ENCODE measurements at places on chromosomes 16 and 17. TPM values are rescaled to one million over a fixed set of nuclear protein-coding genes. Genes with fewer than 3 reads are reported as not detected.
A peak's percentile ranks its signal among the peaks of the same experiment; 100 is the strongest.

DNA sequence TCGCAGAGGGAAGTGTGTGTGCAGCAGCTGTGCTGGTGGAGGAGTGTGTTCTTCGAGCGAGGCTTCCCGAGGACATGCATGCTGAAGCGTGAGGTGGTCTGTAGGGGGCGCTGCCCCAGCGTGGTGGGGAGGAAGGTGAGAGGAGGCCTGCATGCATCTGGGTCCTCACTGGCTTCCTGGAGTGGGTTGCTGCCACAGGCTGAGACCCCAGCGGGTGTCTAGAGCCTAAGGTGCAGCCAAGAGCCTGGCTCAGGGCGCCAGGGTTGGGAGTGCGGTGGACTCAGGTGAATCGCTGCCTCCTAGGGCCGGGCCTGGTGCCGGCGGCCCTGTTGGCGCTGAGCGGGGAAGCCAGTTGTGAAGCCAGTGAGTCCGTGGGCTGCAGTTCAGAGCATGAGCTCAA lies 7.5 kb upstream of the HSD3B7 start:
- no peak for DNase-seq

DNA sequence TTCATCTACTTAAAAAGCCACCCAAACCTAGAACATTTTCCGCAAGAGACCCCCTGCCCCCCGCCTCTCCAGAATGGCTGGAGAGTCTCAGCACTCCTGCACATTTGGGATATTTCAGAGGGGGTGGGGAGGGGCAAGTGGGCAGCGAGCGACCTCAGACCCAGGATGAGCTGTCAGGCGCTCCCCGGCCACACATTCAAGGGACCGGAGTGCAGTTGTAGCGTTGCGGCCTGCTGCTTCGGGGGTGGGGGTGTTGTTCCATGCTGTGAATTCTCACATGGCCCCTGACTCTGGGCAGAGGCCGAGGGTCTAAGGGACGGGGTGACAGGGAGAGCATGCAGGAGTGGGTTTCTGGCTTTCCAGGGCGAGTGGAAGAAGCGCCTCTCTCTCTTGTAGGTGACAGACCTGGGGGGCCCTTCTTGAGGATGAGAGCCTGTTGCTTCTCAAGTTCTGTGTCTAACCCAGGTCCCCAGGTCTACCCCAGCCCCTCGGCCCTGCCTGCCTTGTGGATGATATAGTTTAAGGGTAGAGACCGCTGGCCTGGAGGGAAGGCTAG lies 231.2 kb downstream of the SEC14L1 start:
- no peak for DNase-seq

DNA sequence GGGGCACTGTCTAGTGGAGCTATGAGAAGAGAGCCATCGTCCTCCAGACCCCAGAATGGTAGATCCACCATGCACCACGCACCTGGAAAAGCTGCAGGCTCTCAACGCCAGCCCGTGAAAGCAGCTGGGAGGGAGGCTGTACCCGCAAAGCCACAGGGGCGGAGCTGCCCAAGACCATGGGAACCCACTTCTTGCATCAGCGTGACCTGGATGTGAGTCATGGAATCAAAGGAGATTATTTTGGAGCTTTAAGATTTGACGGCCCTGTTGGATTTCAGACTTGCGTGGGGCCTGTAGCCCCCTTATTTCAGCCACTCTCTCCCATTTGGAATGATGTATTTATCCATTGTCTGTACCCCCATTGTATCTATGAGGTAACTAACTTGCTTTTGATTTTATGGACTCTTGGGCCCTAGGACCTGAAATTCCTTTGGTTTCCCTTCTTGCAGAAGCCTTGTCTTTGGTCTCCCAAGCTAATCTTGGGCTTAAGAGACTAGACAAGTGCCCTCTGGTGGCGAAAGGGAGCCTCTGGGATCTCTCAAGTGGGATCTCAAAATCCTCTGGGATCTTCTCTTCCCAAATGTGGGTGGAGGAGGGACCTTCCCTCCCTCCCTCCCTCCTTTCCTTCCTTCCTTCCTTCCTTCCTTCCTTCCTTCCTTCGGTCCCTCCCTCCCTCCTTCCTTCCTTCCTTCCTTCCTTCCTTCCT lies 58.2 kb upstream of the HAPSTR1 start:
- no peak for DNase-seq

GRCh38 chr17:65914784-65915342 lies 277.1 kb downstream of the CEP112 start:
- peak; percentile 34 for DNase-seq

DNA sequence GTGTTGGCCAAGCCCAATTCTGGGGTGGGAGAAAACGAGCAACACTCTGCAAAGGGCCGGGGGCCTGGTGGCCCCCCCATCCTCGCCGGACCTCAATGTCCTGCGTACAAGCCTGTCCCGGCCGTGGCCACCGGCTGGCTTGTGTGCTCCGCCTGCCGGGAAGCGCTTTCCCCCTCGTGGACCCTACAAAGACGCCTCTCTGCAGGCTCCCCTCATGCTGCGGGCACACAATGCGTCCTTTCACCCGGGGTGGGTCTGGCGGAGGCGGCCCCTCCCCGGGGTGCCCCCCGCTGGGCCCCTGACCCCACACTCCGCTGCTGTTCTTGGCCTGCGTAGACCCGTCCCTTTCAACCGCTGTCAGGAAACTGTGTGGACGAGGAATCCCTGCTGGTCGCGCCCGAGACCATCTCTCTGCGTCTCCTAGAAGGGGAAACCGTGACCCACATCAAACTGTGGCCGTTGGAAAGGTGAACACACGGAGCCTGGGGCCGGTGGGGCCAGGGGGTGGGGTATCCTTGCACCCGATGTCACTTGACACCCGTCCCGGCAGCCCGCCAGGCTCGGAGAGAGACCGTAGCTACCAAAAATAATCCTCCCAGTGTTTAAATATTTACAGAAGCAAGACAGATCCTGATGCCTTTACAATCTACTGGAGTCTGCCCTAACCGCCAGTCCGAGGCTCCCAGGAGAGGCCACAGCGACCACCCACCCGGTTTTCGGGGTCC lies 43.6 kb downstream of the TBC1D16 start:
- no peak for DNase-seq

The TSPAN10 gene
- 0.18 TPM for total RNA-seq

DNA sequence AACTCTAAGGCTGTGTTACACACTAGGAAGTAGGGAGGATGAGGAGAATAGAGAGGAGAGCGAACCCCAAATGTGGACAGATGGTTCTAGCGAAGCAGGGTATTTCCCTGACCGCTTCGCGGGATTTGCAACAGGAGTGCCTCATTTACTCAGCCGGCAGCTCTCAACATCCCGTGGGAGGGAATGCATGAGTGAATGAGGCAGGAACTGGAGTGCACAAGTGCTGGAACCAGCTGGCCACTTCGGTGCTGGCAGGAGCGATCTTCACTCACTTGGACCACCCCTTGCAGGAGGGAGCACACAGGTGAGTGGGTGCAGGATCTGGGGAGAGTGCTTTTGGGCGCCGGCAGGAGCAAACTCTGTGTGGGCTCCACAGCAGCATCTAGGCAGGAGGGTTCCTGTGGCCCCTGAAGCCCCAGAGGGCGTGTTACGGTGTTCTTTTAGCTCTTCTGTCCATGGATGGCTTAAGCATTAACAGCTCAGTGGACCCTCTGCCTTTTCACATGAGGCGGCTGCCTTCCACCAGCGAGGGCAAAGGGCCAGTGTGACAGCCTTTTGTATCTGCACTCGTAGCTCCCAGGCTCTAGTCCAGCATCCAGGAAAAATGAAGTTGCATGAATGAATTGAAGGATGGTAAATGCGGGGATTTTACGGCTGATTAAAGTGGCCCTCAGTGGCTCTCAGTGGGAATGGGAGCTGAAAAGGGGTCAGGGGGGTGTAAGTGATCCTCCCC lies 17.4 kb upstream of the ZNHIT3 start:
- no peak for DNase-seq

GRCh38 chr17:7831233-7831632 lies 2.8 kb upstream of the KDM6B start:
- DNase-seq: no peak

- DNase-seq: no peak
Observed at GRCh38 chr16:81740169-81740568, 38.9 kb upstream of the PLCG2 start.

GRCh38 chr17:73028299-73028755 lies 64.2 kb downstream of the SLC39A11 start:
- DNase-seq: no peak

DNA sequence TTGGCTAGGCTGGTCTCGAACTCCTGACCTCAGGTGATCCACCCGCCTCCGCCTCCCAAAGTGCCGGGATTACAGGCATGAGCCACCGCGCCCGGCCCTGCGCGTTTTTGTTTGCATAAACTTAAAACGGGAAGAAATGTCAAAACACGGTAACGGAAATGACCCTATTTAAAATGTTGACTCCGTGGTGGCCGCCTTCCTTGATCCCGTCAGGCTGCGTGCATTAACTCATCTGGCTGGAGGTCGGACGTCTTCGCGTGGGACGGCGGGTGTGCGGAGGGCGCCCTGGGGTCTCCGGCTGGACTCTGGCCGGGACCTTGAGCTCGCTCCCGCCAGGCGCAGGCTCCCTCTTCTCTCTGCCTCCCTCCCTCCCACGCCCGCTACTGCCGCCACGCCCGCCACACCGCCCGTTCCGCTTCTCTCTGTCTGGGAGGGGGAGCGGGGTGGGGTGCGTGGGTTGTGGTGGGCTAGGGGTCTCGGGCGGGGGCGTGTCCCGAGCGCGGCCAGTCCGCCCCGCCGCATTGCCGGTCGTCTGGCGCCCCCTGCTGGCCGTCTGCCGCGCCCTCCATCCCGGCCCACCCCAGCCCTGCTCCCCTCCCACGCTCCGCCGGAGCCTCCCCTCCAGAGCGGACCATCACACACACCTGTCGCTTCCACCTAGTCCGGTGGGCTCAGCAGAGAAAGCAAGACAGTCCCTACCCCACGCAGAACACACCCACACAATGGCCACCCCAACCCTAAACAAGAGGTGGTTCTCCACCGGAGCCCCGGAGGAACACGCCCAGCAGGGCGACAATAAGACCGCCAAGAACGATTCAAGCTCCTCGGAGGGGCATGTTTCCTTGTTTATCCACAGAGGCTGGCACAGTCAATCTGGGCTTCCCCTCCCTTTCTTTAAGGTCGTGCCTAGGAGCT lies 1.2 kb upstream of the CCDC42 start:
- DNase-seq: no peak

DNA sequence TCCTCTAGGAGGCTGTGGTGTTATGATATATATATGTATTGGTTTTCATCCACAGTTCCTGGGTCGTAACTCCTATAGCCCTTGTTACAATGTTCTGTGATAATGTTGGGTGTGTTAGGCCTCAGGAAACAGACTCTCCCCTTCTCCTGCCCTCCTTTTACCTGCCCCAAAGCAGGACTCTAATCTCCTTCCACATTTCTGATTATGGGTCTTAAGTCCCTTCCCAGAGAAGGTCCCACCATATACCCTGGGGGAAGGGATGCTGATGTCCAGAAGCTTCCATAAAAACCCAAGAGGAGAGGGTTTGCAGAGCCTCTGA lies 450 bp upstream of the C1QBP start:
- no peak for DNase-seq

The CCL1 gene
- not detected for total RNA-seq

- DNase-seq: no peak
Observed at GRCh38 chr16:89120921-89121351, 27.3 kb downstream of the ACSF3 start.

DNA sequence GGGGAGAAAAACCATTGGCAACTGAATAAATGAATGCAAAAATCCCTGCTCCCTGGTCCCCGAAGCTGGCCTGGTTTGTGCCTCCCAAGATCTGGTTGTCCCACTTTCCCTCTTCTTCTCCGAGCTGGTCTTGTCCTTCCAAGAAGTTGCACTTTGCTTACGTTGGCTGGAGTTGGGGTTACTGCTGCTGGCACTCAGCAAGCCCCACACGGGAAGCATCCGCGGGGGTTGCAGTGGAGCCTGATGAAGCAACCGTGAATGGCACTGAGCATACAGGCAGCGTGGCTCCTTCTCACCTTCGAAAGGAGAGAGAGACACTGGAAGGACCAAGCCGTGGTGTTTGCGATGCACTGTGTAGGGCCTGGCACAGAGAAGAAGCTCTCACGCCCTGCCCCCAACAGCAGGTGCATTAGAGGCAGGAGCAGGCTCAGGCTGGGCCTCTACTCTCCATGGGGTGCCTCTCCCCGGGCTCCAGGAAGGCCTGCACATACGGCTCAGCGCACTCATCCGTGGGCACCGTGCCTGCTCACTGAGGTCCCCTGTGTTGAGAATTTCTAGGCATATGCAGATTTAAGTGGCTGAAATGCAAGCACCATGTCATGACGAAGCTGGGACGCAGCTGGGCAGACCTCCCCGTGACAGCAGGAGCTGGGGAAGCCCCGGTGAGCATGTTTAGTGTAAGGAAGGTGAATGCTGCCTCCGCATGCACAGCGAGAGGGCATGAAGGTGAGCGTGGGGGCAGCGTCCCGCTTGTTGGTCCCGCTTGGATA lies 12.1 kb downstream of the CA5A start:
- DNase-seq: no peak

DNA sequence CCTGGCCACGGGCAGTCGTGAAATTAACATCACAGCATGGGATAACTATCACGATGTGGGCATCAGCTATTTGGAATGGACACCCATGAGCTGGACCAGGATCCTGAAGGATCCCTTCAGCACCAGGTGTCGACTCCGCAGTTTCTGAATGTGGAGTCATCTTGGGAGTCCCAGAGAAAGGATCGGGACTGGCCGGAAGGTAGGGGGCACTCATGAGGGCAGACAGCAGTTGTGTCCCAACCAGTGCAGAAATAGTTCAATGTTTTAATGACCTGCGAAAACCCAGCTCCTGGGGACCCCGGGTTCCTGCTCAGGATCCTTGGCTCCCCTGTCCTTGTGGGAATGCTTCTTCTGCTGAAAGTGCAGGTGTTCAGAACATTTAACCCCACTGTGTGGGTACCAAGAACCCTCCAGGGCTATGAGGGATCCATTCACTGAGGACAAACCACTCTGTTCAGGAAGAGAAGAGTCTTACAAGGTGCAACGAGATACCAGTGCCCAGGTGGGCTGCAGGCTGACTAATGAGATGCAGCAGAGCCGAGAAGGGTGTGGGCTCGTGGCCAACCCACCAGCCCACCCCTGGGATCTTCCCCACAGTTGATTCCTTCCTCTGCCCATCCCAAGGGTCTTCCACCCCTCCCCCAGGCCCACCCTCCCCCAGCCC lies 154.8 kb downstream of the SALL1 start:
- no peak for DNase-seq

The KCNJ18 gene
- total RNA-seq: not detected

The PHOSPHO1 gene
- 0.10 TPM for total RNA-seq

DNA sequence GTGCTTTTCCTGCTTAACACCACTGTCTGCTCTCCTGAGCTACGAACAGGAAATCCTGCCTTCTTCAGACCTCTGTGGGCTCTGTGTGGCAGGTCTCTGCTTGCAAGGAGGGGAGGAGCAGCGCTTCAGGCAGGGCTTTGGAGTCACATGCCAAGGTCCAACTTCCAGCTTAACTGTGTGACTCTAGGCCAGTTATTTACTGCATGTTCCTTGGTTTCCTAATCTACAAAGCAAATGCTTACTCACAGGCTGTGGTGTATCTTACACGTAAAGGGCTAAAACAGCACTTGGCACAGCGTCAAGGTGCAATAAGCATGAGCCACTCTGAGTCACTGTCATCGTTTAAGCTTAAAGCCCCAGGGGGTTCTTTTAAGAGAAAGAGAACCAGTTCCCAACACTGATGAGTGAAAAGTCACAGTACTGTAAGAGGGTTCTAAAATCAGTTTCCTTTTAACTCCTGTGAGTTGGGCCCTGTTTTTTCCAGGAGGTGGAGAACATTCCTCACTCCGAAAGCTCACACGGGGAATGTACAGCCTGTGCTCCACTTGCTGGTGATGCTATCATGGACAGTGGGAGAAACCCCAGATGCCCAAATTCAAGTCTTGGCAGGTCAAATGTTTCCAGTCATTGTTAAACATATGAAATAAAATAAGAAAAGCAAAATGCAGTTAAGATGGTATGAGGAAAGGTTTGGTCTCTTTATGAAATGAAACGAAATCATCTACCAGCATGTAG lies 54.1 kb upstream of the BCAR1 start:
- DNase-seq: peak; percentile 98

Data from glomerular endothelial cell (primary cell).